CD8-positive, alpha-beta T cell (primary cell): ENCODE measurements at places on chromosomes 3 and 15. TPM values are rescaled to one million over a fixed set of nuclear protein-coding genes. Genes with fewer than 3 reads are reported as not detected.

TAMM41 gene
- 18.5 TPM for total RNA-seq

C3orf80 gene
- total RNA-seq = not detected

MST1 gene
- 8.6 TPM for total RNA-seq

SERPINI2 gene
- not detected for total RNA-seq

SH2D7 gene
- not detected for total RNA-seq

RBP2 gene
- total RNA-seq = not detected

CDHR4 gene
- 0.17 TPM for total RNA-seq

GRCh38 chr3:115623044-115623868 is at the start of gene GAP43:
Gene GAP43 (plus strand): TSS chr3:115623510. CDS start chr3:115623690, 180 bp downstream.
- no peak for DNase-seq

GRCh38 chr3:70952033-70952747 is 631.3 kb downstream of the FOXP1 start:
- no peak for DNase-seq

GRCh38 chr15:50432230-50432629 is 8.0 kb downstream of the USP8 start:
- DNase-seq = no peak

DNA sequence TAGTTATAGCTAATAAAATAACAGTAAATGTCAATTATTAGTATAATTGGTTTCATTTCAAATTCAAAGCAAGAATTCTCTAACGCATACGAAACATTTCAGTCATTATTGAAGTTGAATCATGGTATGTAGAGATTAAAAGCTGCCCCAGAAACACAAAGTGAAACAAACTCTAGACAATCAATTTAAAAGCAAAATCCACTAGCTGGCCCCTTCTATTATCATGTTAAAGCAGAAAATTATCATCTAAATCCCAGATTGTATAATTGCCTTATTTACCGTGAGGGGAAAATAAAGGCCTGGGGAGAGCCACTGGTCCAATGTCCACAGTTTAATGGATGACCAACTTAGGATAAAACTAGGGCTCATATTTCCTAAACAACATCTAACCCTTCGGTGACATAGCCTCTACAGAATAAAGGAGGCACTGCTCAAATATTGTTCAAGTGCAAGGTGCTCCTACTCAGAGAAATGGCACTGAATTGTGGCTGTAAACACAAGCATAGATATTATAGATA is 110.9 kb upstream of the THRB start:
- no peak for DNase-seq

DNA sequence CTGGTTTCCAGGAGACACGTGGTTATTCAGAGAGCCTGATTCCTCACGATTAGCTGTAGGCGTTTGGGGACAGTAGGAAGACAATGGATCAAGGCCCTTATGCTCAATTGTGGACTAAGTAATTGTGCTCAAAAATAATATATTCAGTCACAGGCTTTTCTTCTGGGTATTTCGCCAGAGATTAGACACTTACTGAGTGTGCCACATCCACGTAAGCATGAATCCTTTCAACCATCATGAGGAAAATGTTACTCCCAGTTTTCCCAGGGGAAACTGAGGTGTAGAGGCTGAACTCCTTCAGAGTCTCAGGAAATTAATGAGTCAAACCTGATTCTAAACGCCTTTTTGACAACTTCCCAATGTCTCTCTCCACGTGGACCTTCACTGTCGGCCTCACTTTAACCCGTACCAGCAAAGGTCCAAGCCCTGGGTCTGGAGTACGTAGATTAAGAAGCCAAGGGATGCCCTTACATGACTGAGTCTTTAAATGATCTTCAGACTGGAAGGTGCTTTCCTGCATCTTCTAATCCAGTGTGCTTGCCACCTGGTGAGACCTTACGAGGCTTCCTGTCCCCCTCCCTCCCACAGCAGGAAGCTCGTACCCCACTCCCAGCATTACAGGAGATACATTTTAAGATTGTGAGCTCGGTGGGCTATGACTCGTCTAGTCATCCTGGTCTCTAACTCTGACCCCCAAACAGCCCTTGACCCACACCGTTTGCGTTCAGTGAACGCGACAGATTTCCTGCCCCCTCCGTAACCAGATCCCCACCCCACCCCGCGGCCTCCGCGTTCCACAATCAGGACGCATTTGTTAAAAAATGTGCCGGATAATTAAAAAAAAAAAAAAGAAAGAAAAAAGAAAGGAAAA is 1.7 kb downstream of the PKM start:
- DNase-seq = peak; percentile 56

DNA sequence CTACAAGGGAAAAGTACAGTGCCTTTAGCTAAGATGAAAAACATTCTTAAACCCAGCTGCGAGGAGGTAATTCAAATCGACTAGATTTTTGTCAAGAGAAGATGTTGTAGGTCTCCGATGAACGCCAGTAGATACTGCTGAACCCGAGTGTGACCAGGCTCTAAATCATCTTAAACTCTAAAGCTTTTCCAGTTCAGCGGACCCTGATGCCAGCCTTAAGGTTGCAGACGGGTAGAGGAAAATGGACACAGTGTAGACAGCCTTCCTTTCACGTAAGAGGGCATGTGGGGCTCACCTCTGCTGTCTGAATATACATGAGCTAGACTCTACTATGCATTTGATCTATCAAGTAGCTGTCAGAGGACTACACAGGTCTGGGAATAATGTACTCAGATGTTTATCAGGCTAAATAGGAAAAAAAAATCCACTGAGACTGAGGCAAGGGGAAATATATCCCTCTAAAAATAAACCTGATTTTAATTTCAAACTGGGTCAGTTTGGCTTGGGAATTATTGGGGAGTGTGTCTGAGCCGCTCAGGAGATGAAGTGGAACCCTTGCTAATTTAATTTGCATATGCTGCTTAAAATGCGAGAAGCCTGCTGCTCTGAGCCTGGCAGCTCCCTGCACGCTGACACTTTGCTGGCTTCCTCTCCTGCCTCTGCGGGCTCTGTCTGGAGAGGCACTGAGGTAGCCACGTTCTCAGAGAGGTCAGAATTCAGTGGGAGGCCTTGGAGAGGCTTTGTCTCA is 151.9 kb downstream of the CADPS start:
- no peak for DNase-seq

DNA sequence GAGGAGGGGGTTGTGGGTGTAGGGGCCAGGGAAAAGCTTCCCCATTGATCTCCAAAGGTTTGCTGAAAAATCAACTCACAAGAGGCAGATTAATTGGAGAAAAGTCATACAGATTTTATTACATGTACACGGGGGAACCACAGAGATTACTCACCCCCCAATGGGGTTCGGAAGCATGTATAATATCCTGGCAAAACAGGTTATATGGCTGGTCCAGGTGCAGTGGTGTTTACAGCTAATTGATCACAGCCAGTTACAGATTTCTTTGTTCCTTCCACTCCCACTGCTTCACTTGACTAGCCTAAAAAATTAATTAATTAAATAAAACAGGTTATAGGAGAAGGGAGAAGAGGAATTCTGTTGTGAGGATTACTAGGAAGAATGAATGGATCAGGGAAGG is 22.4 kb downstream of the PRKCI start:
- DNase-seq = no peak

DNA sequence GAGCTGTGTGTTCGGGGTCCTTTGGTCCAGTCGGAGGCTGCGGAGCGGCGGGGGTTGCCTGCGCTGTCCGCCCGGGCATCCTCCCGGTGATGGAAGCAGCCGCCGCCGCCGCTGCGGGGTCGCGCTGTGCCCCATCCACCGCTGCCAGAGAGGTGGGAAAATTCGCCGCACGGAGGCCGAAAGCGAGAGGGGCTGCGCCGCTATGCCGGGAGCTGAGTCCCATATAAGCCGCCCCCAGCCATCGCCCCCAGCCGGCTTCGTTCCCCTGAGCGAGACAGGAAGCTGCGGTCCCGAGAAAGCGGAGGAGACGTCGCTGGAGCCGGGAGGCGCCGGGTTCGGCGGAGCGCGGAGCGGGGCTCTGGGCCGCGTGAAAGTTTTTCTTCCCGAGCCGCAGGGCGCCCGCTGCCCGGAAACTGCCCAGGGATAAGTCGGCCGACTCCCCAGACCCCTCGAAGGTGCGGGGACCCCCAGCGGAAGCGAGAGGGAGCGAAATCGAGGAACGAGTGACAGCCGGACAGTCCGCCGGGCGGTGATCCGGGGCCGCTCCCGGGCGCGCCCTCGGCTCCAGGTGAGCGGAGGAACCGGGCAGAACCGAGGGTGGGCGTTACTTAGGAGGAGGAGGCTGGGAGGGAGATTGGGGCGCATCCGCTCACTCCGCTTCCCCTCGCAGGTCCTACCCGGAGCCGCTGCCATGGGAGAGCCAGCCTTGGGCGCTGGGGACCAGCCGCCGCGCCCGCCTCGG is 574 bp downstream of the CHST2 start:
- DNase-seq = peak; percentile 38

GRCh38 chr3:121871430-121871829 is 22.8 kb upstream of the SLC15A2 start:
- no peak for DNase-seq

- DNase-seq = no peak
Measured at GRCh38 chr15:79381593-79381992, 50.5 kb upstream of the MINAR1 start.

GRCh38 chr3:69770976-69771634 is 31.8 kb downstream of the MITF start:
- DNase-seq = no peak

GRCh38 chr3:9653565-9654248 is 4.4 kb downstream of the MTMR14 start:
- no peak for DNase-seq

GRCh38 chr15:100726421-100727190 is 124.2 kb downstream of the ASB7 start:
- no peak for DNase-seq

DNA sequence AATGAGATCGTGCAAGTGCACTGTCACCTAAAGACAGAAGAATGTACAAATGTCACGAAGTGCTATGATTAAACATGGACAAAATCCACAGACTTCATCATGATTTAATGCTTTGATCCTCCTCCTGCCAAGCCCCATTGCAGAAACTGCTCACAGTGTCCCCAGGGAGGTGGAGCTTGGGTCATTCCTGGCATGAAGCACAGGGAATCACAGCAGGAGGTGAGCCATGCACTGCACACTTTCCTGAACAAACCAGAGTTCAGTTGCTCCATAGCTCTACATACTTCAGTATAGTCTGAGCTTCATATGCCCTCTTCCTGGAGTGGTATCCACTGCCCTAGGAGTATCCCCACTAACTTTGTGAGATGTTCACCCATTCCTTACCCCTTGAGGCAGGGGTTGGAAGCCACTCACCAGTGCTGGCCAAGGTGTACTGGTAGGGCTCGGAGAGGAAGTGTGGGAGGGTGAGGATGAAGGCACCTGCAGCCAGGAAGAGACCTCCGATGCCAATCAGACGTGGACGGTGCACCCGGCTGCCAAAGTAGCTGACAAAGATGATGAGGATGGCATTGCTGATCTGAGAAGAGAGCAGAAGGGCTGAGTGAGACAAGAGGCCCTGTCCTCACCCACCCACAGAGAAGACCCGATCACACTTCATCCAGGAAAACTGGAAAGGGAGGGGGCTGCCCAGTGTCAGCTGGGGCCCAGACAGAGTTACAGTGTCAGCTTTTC is 56.3 kb downstream of the SLCO2A1 start:
- DNase-seq = no peak

- no peak for DNase-seq
Measured at GRCh38 chr3:128127236-128127635, 3.6 kb upstream of the RUVBL1 start.

DNA sequence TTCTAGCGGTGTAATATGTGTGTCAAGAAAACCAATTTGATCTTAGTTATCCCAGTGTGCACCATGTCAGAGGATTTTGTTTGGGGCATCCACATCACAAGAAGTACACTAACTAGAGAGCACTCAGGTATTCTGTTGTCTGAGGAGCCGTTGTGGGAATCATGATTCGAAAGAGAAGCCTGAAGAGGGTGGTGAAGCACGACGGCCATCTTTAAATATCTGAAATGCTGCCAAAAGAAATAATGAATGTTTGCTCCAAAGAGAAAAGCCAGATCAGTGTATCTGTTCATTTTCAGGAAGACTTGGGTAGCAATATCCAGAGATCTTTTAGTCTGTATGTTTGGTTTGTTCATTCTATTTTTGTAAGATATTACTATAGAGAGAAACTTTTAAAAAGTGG is 180.7 kb downstream of the KLHL25 start:
- no peak for DNase-seq

GRCh38 chr15:74897300-74897701 is 7.5 kb downstream of the MPI start:
- no peak for DNase-seq

DNA sequence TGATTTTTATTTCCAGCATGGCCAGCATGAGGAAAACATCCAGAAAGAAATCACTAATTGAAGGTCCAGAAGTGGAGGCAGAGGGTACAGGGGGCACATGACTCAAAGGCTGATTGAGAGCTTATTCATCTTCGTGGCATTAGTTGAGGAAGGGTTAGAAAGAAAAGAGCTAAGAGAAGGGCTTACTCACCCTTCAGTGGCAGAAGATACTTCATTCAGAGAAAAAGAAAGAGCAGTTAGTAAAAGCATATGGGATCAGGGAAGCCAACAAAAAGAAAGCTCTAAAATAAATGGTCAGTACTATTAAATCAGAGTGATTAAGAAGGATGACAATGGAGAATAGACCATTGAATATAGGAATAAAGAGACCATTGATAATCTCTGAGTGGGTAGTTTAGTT is 25.2 kb downstream of the GAP43 start:
- DNase-seq = no peak
